DMS 273 treated with DMSO at 0.1 percent for 48 hours (cell line): ENCODE measurements at places on chromosomes 3 and 15.

GRCh38 chr3:138717348-138717747 lies 108.8 kb downstream of the FAIM start:
- no peak for DNase-seq

GRCh38 chr3:42884324-42884723 lies 8.6 kb upstream of the CYP8B1 start:
- DNase-seq = no peak

- DNase-seq = no peak
Observed at GRCh38 chr15:97992823-97993222, 32.3 kb downstream of the ARRDC4 start.

GRCh38 chr3:147757866-147758265 lies 348.7 kb downstream of the ZIC1 start:
- no peak for DNase-seq

GRCh38 chr3:134933997-134934396 lies 138.9 kb downstream of the EPHB1 start:
- no peak for DNase-seq

- DNase-seq = no peak
Observed at GRCh38 chr15:83809345-83809744, 155.4 kb downstream of the ADAMTSL3 start.

DNA sequence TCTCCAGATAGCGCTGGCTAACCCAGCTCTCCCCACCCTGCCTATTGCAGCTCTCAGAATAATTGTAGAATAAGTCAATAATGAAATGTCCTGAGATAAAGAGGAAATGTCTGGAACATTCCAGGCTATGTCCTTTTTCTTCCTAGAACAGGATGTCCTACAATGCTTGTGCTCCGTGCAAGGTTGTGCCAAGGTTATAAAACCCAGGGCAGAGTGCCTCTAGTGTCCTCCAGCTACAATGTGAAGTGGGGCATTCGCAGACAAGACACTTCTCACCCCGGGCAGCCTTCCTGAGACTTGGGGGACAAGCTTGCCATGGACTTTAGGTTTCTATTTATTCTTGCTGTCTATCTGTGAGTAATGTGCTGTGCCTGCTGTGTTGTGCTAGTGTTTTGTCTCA lies 900.6 kb downstream of the TUSC7 start:
- DNase-seq = no peak
